CD4-positive, alpha-beta T cell treated with Interleukin-10 for 1 hour (primary cell): ENCODE measurements at places on chromosomes 11 and 22.

DNA sequence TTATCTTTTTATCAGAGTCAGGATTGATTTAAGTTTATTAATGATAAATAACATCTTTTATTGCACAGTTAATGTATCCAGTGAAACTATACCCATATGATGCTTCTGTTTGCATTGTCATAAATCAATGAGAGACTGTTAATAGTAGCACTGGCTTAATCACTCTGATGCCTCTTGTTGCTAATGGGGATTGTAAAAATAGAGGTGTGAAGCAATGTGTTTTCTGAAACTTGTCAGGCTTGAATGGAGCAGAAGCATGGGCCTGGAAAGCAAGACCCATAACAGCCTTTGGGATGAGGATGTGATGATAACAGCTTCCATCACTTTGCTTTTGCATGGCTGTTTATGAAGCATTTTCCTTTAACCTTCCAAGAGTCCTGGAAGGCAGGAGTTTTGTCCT is 319.7 kb downstream of the DDX10 start:
- no peak for DNase-seq

- DNase-seq = no peak
Observed at GRCh38 chr22:43755452-43755851, 56.7 kb downstream of the EFCAB6 start.

DNA sequence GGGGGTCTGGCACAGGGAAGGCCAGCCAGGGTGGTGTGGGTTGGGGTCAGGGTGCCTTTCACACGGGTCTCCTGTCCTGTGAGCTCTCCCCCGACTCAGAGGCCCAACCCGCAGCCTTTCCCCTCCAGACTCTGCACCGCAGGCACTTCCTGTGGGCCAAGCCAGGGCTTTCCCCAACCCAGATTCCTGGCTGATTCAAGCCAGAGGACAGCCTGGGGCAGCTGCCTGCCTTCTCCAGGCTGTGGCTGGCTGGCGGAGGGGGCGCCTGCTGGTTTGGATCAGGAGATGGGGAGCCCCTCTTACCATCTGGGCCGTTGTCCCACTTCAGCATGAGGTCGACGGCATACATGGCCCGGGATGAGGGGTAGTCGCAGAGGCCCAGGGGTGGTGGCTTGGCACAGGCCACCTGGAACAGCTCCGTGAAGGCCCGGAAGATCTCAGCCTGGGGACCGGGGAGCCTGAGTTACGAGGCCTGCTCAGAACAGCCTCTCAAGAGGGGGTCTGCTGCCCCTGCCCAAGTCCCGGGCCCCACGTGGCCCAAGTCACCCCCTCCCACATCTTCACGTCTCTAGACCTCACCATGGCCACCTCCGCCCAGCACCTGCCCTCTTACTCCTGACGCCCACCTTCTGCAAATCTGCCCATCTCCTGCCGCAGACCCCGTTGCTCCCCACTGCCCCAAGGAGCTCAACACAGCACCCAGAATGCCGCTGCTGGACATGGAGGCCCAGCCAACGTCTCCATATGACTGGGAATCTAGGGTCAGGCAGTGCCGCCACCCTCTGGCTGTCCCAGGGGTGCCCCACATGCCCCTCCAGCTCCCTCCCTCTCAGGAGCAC is 17.3 kb downstream of the TSPO start:
- DNase-seq = no peak

- no peak for DNase-seq
Observed at GRCh38 chr11:28347371-28347770, 239.2 kb downstream of the METTL15 start.

GRCh38 chr11:1178201-1178885 is 20.6 kb downstream of the MUC5AC start:
- no peak for DNase-seq

DNA sequence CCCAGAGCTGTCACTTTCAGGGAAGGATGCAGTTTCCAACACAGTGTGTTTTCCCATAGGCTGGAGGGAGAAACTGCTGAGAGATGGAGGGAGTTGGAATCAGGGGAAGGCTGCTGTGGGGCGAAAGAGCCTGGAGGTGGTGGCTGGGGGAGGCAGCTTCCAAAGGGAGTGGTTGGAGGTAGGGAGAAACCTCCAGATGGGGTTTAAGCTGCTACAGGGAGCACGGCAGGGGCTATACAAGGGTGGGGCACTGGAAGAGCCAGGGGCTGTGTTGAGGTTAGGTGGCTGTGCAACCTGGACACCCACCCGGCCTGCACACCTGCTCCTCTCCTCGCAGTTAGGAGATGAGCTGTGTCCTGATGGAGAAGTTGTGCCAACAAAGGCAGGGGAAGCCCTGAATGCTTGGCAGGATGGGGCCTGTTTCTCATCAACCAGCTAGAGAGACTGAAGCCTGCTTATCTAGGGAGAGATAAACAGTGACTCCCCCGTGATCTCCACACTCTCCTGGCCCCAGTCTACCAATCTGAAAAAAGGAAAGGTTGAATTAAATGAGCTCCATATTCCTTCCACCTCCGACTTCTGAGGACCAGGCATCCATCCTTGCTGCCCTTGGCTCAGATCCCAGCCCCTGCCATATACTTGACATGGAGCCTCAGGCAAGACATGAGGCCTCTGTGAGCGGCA is 3.6 kb upstream of the SLCO2B1 start:
- DNase-seq = no peak
